GM12892 (cell line): ENCODE measurements at places on chromosomes 6 and 20.

DNA sequence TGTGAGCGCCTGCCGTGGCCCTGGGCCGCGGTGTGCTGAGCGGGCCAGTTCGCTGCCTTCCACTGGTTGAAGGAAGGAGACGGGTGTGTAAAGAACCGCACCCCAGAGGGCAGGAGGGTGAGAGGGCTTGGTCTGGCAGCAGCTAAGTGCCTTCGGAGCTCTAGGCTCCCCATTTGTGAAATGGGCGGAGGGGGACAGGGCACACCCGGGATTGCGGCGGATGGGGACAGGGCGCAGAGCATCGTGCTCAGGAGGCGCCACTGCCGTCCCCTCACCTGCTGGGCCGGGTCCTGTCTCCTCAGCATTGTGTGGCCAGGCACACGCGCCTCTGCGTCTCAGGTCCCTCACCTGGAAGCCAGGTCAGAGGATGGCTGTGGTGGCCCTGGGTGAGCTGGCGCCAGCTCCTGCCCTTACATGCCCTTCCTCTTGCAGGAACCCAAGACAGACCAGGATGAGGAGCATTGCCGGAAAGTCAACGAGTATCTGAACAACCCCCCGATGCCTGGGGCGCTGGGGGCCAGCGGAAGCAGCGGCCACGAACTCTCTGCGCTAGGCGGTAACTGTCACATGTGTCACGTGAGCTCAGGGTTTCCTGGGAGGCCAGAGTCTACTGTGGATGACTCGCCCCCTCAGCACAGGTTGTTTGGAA is 3.1 kb downstream of the ADRM1 start:
- no peak for DNase-seq

DNA sequence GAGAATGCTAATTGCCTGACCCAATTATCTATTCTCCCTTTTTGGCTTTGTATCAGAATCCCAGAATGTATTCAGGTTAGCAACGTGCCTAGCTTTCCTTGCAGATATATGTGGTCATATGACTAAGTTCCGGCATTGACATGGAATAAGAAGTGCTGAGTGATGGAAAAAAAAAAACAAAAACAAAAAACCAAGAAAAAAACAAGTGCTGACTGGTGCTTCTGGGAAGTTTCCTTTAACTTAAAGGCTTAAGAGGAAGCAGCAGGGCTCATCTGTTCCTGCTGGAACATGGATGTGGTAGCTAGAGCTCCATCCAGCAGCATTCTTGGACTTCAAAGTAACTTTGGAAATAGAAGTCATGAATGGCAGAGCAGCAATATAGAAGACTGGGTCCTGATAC is 10.4 kb upstream of the RPF2 start:
- DNase-seq = no peak

- no peak for DNase-seq
These were observed 20.5 kb downstream of the JPH2 start for GRCh38 chr20:44166477-44166876.

DNA sequence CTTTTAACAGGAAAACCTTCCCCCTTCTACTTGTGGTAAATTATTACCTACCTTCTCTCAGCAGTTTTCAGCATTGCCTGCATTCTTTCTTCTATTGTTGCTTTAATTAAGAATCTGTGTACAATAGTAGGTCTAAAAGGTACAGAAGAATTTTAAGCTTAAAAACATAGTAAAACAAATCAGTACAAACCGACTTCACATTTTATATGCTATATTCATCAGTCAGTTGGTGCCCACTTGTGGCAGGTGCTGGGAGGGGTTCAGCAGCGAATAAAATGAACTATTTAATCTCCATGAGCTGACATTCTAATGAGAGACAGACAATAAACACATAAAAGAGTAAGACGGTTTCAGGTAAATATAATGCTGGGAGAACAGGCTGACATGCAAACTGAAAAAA is 73.4 kb upstream of the FBXO30 start:
- DNase-seq = no peak

DNA sequence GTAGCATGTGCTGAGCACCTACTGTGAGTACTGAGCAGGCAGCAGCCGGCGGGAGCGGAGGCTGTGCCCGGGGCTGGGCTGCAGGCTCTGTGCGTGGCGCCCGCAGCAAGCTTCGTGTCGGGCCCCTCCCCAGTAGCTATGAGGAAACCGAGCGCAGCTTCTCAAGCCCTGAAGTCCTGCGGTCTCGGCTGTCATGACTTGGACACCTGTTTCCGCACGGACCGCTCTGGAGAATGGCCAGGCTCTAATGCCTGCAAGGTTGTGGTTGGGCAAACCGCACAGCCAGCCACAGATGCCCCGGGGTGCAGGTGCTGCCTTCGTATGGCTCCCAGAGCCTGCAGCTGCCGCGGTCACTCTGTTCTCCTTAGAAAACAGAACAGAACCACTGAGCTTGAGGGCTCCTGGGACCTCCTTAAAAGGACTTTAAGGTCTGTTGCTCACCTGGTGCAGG is 33.7 kb downstream of the PYGB start:
- DNase-seq = peak; percentile 68

- DNase-seq = peak; percentile 33
These were observed 87.3 kb downstream of the TOX2 start for GRCh38 chr20:44001667-44002596.
